ENCODE measurements at places on chromosomes 2 and 18. TPM values are rescaled to one million over a fixed set of nuclear protein-coding genes. Genes with fewer than 3 reads are reported as not detected.
A peak's percentile ranks its signal among the peaks of the same experiment; 100 is the strongest.

GRCh38 chr2:193561054-193561453, 1366.3 kb upstream of the TMEFF2 start:
- no peak for DNase-seq

GRCh38 chr18:56889621-56890020, 238.5 kb downstream of the WDR7 start:
- DNase-seq: no peak

DNA sequence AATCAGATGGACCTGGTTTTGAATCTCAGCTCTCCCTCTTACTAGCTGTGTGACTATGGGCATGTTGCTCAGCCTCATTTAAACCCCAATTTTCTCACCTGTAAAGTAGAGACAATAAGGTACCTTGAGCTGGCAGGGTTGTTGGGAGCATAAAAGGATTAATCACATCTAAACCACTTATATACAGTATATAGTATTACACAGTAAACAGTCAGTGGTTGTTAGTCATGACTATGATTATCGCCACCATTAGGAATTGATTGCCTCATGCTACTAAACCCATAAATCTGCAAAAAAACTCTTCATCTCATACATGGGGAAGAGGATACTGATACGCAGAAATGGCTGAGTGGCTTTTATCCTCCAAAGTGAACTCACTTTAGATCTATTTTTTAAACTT, 65.8 kb downstream of the INO80D start:
- peak; percentile 41 for DNase-seq

RSAD2 gene
- total RNA-seq: 2.1 TPM

DNA sequence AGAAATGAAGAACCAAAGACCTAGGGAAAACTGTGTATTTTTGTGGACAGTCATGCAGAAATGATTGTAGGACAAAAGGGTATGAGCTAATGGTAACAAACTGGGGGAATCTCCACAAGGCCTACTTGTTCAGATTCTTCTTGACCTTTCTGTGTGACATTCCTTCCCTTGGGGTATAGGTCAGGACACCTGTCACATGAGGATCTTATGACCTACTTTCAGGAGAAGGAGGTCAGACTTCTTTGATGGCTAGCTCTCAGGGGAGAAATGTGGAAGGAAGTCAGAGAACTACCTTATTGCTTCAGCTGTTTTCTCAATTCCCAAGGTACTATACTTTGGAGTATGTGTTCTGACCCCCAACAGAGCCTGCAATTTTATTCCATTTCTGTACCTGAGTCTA, 40.7 kb upstream of the TANK start:
- DNase-seq: no peak

DNA sequence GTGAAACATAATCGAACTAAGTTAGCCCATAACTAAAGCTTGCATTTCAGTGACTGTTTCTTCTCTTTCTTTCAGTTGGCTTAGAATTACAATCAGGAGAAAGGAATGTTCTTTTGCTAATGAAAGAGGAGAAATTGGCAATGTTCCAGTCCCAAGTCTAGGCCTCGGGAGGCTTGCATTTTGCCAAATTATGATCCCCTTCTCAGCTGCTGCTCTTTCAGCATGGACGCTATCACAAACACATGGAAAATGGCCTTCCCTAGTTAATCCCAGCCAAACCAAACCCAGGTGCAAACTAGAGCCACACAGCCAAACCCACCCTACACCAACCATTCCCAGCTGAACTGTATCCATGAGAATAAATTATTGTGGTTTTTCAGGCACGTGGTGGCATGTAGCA, 605.2 kb upstream of the LRRTM4 start:
- DNase-seq: no peak

DNA sequence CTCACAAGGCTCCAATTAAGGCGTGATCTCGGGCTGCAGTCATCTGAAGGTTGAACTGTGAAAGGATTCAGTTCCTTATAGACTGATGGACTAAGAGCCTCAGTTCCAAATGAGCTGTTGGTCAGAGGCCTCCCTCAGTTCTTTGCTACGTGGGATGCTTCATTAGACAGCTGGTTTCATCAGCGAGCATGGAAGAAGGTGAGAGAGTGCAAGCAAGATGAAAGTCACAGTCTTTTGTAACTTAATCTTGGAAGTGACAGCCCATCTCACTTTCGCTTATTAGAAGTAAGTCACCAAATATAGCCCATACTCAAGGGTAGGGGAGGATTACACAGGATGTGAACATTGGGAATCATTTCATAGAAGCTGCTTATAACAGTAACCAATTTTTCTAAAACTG, 26.8 kb downstream of the PPP1CB start:
- no peak for DNase-seq

DNA sequence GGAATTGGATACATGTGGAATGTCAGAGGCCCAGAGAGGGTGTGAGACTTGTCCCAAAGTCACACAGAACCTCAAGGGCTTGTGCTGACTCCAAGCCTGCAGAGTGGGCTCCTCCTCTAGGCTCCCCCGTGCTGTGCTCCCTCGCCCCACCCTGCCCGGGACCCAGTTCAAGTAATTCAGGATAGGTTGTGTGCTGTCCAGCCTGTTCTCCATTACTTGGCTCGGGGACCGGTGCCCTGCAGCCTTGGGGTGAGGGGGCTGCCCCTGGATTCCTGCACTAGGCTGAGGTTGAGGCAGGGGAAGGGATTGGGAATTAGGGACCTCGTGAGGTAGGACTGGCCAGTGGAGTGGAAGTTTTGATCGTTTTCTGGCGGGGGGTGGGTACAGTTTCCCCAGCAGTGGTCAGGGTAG, 2.8 kb downstream of the CTDSP1 start:
- DNase-seq: no peak

GRCh38 chr2:192051533-192051932, 143.2 kb downstream of the TMEFF2 start:
- no peak for DNase-seq

CFAP221 gene
- total RNA-seq: not detected

DNA sequence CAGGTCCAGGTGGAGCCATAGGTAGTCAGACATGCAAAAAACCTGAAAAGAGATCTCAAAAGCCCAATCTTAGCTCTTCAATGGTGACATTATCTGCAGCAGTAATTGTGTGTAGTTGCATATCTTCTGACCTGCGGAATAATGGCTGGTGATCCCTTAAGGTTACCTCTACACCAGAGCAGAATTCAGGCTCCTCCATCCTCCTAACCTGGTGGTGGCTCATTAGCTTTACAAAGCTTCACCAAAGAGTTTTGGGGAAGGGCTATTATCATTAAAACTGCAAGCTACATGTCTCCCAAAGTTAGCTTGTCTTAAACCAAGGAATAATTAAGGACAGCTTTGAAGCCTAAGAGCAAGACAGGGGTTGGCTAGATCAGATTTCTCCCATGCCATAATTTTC, 42.6 kb upstream of the CHST9 start:
- no peak for DNase-seq

GRCh38 chr18:13313006-13313686, 94.6 kb downstream of the LDLRAD4 start:
- no peak for DNase-seq

KCNIP3 gene
- 19.1 TPM for total RNA-seq

- peak; percentile 77 for DNase-seq
Observed at GRCh38 chr2:238644095-238645081, 203.5 kb upstream of the TWIST2 start.

- DNase-seq: no peak
Observed at GRCh38 chr2:205212357-205212756, 469.9 kb upstream of the NRP2 start.

DNA sequence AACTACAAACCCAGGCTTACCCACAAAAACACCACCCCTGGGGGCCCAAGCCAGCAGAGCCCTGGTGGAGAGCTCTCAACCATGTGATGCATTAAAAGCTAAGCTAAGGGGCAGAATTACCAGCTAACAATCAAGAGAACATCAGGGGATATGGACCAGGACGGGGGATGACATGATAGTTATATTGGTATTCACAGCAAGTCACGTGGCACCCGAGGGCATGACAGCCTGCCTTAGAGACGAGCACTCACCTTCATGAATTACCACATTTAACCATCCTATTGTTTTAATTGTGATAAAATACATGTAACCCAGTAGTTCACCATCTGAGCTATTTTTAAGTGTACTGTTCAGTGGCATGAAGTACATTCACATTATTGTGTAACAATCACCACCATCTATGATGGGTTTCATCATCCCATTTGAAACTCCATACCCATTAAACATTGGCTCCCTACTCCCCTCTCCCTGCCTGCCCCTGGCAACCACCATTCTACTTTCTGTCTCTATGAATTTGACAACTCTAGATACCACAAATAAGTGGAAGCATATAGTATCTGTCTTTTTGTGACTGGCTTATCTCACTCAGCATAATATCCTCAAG, 245.6 kb downstream of the ANAPC1 start:
- DNase-seq: no peak

ALPP gene
- 14.4 TPM for total RNA-seq

- peak; percentile 48 for DNase-seq
Observed at GRCh38 chr2:54855434-54855833, 132.0 kb downstream of the EML6 start.

DNA sequence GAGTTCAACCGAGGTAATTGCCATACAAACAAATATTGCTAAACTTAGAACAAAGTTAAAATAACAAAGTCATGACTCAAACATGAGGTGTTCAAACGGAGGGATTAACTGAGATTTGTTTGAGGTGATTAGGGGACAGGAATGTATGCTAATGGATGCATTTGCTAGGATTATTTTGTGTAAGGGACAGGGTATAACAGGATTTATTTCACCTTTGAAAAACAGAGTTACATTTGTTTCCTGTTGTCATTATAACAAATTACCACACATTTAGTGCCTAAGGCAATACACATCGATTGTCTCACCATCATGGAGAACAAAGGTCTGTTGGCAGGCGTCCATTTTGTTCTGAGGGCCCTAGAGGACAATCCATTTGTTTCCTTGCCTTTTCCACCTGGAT, 304.3 kb upstream of the CNTNAP5 start:
- peak; percentile 76 for DNase-seq
